NCI-H82 (cell line): ENCODE measurements at places on chromosomes 12 and 14.

DNA sequence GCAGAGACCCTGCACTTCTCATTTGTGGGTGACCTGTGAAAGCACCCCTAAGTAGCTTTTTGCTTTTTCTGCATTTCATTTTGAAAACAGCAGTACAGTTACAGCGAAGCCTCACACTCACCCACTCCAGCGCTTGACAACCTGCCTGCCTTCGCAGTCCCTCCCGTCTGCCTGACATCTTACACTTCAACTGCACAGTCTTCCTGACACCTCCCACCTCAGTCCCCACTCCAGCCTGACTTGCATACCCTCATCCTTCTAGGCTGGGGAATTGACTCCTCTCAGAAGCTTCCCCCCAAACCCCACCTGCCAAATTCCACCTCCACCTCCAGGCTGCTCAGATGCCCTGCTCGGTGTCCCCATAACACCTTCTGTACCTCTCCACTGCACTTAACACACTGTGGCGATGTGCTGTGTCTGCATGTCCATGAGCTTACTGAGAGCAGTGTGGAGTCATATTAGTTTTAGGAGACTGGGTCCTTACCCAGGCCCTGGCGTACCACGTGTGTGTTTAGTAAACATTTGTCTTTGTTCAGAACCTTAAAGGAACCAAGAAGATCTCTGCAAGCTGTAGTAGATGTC lies 159.4 kb downstream of the PRKCH start:
- DNase-seq, result no peak

GRCh38 chr14:67162385-67162784 lies 26.9 kb upstream of the GARIN2 start:
- no peak for DNase-seq

DNA sequence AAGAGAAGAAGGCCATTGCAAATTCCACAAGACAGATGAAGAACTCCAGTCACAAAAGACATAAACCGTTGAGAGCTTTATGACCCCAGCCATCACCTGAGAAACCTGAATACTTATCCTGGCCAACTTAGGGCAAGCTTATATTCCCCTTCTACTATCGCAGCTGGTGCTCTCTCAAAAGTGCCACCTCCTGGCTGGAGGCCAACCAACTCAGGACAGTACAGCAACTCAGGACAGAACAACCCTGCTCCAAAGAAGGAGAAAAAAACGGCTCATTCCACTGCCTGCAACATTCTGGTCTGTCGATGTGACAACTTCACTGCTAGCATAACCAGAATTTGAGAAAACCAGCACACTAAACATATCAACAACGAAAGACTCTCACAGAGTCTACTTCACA lies 9.7 kb upstream of the KRT6B start:
- no peak for DNase-seq

DNA sequence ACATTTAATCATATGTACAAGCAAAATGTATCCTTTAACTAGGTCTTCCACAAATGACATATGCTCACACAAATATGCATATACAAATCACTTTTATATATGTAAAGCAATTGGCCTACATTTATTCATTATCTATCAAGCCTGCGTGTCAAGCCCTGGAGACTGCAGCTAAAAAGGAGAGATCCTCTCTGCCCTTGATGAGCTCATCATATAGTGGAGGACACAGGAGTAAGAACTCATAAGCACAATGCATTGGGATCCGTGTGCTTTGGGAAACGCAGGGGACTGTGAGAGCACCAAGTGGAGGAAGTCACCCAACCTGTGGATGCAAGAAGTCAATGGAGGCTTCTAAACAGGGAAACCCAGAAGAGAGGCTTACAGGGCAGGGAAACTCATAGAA lies 735.7 kb downstream of the BCL11B start:
- no peak for DNase-seq

- DNase-seq, result no peak
Measured at GRCh38 chr12:52551216-52551865, 1.6 kb downstream of the KRT71 start.

- DNase-seq, result no peak
Measured at GRCh38 chr12:56998981-56999380, 7.4 kb downstream of the ZBTB39 start.

GRCh38 chr14:84770030-84770429 lies 759.9 kb upstream of the FLRT2 start:
- no peak for DNase-seq

DNA sequence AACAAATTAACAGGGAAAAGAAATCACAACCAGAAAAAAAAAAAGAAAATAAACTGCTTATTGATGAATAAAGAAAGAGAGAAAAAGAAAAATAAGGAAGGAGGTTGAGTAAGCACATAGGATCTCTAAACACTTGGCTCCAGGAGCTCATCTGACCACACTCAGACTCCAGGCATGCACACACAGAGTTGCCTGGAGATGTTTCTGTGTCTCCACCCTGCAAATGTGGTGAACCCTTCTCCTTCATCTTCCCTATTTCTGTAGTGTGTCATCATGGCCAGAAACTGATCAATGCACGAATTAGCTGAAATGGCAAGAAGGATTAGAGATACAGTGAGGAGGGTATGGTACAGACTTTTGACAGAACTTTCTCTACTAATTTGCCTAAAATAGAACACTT lies 20.2 kb downstream of the OR4N2 start:
- DNase-seq, result no peak
